NCI-H1436 treated with DMSO at 0.1 percent for 48 hours (cell line): ENCODE measurements at places on chromosomes 12 and 14.

DNA sequence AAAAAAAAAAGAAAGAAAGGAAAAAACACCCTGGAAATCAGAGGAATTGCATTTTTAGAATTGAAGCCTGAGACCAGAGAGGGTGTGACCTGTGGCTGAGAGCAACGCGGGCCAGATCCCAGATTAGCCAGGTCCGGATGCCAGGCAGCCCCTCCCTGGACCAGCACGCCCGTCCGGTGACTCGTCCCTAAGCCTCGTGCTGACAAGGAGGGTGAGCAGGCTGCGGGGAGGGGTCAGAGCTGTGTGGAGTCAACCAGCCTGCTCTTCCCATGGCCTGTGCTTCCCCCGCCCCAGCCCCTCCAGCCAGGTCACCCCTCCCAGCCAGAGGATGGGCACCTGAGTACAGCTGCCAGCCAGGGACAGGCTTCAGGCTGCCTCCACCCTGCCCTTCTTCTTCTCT lies 4.2 kb upstream of the KLC1 start:
- no peak for DNase-seq

DNA sequence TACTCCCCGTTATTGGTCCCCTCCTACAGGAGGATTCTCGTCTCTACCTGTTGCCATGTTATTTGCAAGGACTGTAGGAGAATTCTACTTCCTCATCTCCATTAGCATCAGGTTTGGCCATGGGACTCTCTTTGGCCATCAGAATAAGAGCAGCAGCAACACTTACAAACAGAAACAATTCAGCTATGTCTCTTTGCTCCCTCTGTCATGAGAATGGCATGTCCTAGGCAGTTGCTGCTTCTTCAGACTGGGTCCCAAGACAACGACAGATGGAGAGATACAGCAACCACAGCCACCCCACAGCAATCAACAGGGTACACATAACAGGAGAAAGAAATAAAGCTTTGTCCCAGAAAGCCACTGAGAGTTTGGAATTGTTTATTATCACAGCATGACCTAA lies 19.7 kb downstream of the SLC41A2 start:
- DNase-seq: no peak

- no peak for DNase-seq
Observed at GRCh38 chr12:98601924-98602323, 8.4 kb downstream of the SLC25A3 start.

GRCh38 chr14:21426692-21427091 lies 29.2 kb downstream of the CHD8 start:
- DNase-seq: no peak

DNA sequence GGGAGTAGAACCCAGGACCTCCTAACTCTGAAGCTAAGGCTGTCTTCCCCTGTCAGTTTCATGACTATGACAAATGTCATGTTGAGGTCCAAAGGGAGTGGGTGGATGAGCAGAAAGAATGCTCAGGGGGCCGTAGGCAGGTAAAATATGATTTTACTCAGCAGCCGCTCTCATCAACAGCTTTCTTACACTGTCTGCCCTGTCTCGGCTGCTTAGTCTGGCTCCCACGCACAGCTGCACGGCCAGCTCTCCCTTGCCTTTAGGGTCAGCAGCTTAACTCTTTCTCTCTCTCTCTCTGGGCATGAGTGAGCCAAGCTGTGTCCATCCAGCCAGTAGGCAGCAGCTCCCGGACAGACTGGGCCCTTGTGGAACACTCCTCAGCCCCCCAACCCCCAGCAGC lies 95.2 kb downstream of the GCH1 start:
- no peak for DNase-seq

GRCh38 chr12:96635844-96636243 lies 146.5 kb downstream of the CFAP54 start:
- DNase-seq: no peak

- no peak for DNase-seq
Observed at GRCh38 chr12:18496156-18496555, 234.8 kb downstream of the PIK3C2G start.

- no peak for DNase-seq
Observed at GRCh38 chr12:62530596-62530995, 64.0 kb downstream of the MON2 start.

DNA sequence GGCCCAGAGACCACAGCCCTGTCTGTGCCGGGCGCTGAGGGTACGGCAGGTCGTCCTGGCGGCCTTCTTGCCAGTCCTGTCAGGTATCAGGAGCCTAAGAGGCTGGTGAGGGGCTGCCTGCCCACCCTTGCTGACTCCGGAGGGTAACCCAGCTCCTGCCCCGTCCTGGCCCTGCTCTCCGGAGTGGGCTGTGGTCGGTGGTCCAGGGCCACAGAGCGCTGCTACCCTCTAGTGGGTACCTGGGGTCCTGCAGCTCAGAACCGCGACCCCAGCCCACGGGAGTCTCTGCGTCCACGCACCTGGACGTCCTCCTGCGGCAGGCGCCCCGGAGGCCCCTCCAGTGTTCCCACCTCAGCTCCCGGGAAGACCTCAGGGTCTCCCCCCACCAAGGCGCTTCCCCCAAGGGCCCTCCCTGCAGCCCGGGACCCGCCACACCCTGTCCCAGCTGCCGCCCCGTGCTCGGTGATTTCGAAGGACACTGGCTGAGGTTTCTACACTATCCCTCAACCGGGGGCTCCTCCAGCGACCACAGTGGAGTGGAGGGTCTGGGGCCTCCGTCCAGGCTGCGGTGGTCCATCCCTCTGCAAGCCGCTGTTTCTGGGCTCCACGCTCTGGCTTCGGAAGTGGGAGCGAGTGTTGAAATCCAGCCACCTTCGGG lies 75.9 kb upstream of the FBRSL1 start:
- DNase-seq: no peak

DNA sequence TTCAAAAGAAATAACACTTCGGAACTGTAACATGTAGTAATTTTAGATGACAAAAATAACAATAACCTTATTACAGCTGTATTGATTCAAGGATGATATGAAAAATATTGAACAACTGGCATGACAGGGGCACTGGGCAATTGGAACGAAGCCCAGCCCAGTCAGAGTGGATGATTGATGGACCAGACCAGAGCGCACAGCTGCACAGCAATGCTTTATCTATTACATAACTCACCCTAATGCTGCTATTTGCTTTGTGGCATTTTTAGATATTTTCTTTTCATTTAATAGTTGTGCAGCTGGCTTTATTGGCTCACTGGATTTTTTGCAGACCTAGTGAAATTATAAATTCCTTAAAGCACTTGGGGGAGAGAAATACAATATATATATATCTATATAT lies 26.9 kb upstream of the FERMT2 start:
- DNase-seq: no peak

GRCh38 chr12:48993787-48994186 lies 5.4 kb downstream of the DDN start:
- no peak for DNase-seq

DNA sequence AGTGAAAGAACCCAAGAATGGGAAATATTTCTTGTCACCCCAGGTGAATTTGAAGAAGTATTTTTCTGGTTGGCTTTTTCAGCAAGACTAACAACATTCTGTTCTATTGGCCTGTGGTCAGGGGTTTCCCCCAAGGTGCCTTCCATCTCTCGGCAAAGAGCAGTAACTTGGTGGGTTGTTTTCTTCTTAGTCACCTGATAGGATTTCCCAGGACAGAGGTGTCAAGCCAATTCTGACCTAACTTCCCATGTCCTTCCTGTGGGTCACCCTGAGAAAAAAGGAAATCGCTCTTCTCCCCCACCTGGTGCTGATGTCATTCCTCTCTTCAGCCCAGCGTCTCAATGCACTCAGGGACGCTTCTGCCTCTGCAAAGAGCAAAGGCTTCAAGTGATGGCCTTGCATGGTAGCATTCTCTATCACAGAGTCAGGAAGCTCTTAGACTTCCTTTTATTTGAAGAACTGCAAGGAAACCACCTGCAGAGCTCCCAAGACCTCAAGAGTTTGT lies 16.1 kb upstream of the IFNG start:
- no peak for DNase-seq

DNA sequence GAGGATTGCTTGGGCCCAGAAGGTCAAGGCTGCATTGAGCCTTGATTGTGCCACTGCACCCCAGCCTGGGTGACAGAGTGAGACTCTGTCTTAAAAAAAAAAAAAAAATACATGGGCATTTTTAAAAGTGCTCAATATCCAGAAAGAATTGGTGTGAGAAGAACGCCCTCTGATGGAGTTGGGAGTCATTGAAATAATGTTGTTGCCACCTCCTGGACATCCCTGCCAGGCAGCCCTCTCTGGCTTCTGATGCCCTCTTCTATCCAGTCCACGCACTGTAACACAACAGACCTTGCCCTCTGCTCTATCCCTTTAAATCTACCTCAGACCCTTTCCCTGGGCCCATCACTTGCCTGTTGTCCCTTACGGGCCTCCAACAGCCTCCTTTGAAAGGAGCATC lies 4.9 kb downstream of the PTGDR start:
- DNase-seq: no peak

DNA sequence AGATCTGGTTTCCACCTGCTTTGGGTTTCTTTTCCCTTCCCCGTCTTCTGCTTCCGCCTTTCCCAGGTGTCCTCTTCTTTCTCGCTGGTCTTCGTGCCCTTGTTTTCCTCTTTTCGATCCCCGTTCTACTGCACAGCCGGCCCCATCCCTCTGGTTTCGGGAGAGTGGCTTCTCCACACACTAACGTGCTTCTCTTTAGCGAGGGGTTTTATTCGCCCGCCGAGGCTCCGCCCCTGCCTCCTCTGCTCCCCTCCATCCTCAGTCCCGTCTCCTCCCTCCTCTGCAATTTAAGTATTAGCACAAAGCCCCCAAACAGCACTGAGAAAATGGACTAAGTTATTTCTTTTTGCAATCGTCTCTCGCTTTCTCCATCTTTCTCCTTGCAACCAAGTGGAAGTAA lies at the start of gene SLC7A8:
SLC7A8 (minus strand) TSS at position 182 of the 400 bp plus-strand sequence. CDS start 746 bp downstream, outside the sequence.
- DNase-seq: no peak

- no peak for DNase-seq
Observed at GRCh38 chr12:76820888-76821482, 57.1 kb downstream of the ZDHHC17 start.

DNA sequence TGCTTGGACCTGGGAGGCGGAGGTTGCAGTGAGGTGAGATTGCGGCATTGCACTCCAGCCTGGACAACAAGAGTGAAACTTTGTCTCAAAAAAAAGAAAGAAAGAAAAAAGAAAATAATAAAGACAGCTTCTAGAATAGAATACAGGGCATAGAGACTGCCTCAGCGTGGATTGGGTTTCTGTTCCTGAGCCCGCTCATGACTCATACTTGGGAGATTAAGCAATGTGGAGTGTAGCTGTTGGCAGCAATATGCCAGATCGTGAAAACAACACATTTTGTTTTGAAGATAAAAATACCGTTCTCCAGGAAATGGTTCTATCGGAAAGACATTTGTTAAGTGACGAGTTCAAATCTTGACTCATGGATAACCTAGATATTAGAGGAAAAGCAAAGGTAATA lies 67.2 kb downstream of the GLT1D1 start:
- no peak for DNase-seq

- no peak for DNase-seq
Observed at GRCh38 chr12:63070709-63071108, 80.3 kb downstream of the AVPR1A start.

DNA sequence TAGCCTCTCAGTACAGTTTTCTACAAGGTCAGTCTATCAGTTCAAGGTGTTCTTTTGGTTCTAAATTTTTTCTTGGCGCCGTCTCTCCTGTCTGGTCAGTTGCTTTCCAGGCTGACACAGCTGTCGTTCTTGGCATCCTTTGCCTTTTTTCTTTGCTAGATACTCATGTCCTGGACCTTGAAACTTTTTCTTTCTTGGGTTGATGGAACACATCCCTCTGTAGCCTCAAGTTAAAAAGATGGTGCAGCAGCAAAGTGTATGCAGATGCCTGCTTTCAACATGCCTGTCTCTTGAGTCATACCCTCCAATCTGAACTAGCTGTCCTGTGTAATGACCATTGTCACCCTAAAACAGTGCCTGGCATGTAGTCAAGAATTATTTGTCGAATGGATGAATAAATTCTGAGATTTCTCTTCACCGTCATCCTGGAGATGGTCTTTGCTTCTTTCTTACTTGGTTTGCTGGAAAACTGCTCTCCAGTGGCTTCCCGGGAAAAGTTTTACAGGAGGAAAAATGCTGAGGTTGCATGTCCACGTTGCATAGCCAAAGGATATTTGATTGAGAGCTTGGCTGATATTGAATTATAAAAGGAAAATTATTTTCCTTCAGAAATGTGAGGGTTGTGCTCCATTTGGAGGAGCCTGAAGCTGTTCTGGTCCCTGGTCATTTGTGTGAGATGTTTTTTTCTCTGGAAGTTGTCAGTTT lies 4.6 kb downstream of the NYNRIN start:
- DNase-seq: no peak

DNA sequence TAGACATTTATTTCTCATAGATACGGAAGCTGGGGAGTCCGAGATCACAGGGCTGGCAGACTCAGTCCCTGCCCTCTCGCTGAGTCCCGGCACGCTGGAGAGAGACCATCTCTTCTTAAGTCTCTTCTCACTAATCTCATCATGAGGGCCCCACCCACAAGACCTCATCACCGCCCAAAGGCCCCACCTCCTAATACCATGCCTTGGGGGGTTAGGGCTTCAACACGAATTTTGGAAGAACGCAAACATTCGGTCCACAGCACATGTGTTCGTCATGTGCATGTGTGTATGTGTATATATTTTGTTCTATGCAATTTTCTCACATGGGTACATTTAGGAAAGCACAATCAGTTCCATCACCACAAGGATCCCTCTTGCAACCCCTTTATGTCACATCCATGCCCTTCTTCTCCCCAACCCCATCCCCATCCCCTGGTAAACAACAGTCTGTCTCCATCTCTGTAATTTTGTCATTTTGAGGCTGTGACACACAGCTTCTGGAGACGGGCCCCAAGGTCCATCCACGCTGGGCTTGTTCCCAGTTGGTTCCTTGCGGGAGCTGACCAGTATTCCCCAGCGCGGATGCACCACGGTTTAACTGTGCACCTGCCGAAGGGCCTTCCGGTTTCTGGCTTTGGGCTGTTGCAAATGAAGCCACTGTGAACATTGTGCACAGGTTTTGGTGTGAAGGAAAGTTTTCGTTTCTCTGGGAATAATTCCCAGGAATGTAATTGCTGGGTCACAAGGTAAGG lies 317.5 kb upstream of the DIO3 start:
- DNase-seq: no peak

DNA sequence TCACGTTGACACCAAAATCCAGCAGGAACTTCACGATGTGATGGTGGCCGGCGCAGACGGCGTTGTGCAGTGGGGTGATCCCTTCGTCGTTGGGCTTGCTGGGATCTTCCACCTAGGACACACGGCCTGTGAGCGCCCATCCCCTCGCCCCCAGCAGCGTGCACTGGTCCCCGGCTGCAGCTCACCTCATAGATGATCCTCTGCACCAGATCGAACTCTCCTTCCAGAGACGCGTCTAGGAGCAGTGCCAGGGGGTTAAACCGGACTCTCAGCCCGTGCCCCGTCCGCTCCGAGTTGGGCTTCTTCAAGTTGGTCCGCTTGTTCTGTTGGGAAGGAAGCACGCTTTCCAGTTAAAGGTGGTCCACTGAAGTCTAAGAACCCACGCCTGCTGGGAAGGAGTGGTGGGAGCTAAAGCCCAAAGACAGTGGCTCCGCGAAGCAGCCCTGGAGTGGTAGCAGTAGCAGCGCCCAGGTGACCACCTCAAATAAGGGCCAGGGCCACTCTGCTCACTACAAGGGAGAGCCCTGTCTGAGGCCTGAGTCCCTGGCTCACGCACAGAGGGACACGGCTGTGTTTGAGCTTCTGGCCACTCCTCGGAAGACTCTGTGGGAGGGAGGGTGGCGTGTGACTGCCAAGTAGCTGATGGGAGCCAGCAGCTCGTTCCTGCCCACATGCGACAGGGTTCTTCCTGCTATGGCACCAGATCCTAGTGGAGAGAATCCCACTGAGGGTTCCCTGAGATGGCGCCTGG lies 23.3 kb downstream of the ZFYVE21 start:
- no peak for DNase-seq

- DNase-seq: no peak
Observed at GRCh38 chr14:104864267-104865080, 594 bp upstream of the CEP170B start.

- no peak for DNase-seq
Observed at GRCh38 chr12:5307065-5307464, 124.8 kb upstream of the NTF3 start.
